ENCODE measurements at places on chromosomes 4 and X.

- no peak for DNase-seq
These were observed 14.8 kb downstream of the IL13RA1 start for GRCh38 chrX:118742176-118742575.

DNA sequence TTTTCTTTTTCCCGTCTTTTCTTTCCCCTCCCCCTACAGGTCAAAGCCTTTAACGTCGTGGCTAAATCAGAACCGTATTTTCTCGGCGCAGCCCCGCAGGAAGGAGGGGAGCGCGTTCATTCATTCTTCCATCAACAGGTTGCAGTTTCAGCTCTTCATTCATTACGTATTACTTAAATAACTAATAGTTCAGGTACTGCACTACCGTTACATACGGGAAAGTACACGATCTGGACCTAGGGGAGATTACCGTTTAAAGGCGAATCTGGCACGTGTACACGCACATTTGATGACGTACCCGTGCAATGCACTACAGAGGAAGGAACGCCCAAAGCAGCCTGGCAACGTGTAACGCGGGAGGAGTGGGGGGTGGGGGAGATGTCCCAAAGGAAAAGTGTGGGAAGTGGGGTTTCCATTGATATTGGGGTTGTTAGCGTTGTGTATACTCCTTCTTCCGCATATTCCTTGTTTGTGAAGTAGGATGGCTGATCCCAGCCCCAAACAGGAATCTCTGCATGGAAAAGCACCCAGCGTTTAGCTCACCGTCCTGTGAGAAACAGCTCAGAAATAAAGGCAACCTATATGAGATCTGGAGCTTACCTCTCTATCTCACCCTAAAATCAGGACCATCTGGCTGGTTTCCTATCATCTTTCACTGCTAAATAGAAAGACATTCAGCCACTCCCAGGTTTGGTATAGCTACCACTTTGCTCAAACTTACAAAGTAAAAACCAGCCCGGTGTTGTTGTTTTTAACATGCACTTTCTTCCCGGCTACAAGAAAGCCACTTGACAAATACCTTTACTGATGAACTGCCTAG lies 585 bp upstream of the SEC24D start:
- DNase-seq, result peak; percentile 63

DNA sequence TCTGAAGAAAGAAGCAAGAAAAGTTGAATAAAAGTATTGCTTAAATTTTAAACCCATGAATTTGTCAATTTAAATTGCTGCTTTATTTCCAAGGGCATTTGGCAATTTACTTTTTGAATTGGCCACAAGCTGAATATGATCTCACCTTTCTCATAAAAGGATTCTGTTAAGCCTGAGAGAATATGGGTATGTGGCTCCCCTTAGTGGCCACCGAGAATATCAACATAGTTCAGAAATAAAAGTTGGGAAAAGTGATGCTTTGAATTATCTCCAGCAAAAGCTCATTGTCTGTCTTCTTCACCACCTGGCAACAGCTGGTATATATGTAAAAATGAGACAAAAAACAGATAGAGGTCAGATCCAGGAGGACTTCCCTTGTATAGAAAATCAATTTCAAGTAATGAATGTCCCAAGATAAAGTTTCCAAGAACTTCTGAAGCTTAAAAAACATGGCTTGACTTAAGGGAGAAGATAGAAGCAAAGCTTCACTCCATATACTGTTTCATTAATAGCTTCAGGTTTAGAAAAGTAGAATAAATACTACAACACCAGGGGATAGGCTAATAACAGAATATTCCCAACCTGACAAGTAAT lies 290.7 kb upstream of the FAM241A start:
- DNase-seq, result no peak

DNA sequence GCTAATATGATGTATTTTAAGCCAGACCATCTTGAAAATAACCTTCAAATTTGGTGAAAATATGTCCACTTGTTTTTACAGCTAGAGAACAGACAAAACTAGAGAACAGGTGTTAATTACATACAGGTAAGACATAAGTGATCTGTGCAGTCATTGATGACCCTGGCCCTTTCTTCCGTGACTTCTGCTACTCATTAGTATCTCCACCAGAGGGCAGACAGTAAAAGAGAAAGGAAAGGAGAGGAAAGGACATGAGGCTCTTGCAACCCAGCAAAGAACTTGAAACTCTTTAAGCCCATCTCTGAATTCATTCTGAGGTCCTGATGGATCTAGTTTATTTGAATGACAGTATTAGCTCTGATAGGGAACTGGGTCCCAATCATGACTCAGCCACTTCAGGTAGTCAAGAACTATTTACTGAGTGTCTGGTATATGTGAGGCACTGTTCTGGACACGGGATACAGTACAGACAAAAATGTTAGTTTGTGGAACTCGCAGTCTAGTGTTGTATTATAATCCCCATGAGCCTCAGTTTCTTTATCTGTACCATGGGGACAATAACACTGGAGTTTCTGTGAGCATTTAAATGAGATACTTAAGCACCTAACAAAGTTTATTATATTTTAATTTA lies 121.0 kb upstream of the TEX13D start:
- DNase-seq, result no peak

- no peak for DNase-seq
These were observed 31.0 kb downstream of the SLC9B1 start for GRCh38 chr4:102988429-102989020.

- peak; percentile 51 for DNase-seq
These were observed 916 bp downstream of the MXRA5 start for GRCh38 chrX:3345281-3346191.

- no peak for DNase-seq
These were observed 437.8 kb upstream of the FAM241A start for GRCh38 chr4:111707491-111707890.

DNA sequence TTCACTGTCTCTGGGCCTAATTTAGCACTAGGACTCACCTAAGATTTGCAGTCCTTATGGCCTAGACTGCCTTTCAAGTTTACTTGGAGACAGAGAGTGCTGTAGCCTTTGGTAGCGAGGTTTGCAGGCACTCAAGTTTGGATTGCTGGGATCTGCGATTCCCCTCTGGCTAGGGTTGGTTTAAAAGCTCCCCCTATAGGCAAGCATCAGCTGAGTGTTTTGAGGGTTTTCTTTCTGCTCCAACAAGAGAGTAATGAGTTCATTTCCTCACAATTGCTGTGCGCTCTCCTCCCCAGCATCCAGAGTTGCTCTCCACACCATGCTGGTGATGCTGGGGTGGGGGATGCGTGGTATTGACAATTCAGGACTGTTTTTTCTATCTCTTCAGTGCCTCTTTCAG lies 206.9 kb downstream of the GLUD2 start:
- DNase-seq, result no peak

DNA sequence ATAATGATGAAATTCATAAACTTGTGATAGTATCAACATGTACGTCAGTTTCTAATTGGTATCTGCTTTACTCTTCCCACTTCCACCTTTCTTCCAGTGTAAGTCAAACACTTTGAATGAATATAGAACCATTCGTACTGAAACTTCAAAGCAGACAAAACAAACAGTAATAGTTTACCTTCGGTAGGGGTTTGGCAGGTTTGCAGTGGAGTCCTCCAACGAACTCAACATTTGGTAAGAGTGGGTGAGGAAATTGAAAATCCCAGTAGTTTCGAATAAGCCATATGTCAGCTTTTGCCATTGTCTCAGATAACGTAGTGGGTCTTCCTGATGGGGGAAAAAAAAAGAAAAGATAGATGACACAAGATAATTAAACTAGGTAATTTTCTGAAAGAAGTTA lies 2.2 kb downstream of the UGT2B4 start:
- DNase-seq, result no peak

DNA sequence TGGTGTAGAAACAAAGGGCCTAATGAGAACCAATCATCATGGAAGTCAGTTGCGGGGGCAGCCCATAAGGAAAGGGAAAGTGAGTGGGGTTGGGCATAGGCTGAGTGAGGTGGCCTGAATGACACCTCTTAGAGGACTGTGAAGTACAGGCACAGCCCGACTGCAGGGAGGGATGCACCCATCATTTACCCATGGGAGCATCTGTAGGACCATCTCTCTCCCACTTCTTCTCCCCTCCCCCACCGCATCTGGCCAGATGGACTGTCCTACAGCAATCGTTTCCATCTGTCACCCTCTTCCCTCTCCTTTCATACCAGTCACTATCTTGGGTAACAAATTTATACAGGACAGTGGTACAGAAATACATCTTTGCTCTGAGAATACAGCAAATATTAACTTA lies 4.2 kb downstream of the STBD1 start:
- peak; percentile 62 for DNase-seq

DNA sequence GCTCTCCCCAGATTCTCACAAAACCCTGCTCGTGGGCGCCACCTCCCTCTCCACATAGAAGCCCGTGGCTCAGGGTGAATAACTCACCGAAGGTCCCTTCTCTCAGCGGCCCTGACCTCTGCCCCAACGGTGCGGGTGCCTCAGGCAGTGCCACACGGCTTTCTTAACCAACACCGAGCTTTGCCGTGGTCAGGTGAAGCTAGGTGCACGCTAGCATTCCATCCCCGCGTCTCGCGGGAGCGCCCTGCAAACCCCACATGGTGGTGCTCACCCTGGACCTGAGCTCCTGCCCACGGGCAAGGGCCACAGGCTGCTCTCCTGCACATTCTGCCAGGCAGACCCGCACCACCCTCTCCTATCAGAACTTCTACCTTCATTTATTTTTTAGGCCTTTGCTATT lies 18.4 kb downstream of the LRPAP1 start:
- DNase-seq, result no peak

- DNase-seq, result no peak
These were observed 271.2 kb downstream of the RAB28 start for GRCh38 chr4:13212936-13213335.

- no peak for DNase-seq
These were observed at the start of gene STAP1 for GRCh38 chr4:67558493-67558892. STAP1 (plus strand) TSS chr4:67558727; CDS start chr4:67558810, 83 bp downstream.

- DNase-seq, result no peak
These were observed 5.9 kb downstream of the TAB3 start for GRCh38 chrX:30883138-30883537.

All from left lobe of liver (tissue), 2 donors.